ENCODE measurements at places on chromosomes 12 and 14.

- DNase-seq: no peak
These were observed 87.5 kb downstream of the SCARB1 start for GRCh38 chr12:124776125-124776513.

DNA sequence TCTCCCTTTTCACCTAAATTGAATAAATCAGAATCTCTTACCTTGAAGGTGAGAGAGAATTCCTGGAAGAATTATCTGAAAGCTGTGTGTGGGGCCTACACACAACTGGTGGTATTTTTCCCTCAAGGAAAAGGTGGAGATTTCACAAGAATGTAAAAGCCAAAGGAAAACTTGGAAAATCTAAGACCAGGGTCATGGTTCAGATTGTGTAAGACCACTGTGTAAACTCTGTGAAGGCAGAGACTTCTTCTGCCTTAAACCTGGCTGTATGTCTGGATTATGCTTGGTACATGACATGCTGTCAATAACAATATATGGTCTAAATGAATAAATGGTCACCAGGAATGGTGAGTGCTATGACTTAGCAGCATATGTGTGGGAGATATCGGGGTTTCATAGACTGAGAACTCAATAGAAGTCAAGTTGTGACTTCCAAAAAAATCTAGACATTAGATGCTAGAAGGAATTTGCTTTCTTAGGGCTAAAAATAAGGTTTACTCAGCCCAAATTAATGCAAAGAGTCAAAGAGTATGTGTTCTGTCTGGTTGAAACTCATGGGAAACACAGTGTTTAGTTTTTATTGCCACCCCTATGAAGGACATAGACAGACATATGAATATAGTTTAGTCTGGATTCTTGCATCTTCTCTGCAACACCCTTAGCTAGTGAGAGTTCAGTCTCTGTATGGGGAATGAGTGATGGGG is 163.7 kb downstream of the SNAPC1 start:
- no peak for DNase-seq

DNA sequence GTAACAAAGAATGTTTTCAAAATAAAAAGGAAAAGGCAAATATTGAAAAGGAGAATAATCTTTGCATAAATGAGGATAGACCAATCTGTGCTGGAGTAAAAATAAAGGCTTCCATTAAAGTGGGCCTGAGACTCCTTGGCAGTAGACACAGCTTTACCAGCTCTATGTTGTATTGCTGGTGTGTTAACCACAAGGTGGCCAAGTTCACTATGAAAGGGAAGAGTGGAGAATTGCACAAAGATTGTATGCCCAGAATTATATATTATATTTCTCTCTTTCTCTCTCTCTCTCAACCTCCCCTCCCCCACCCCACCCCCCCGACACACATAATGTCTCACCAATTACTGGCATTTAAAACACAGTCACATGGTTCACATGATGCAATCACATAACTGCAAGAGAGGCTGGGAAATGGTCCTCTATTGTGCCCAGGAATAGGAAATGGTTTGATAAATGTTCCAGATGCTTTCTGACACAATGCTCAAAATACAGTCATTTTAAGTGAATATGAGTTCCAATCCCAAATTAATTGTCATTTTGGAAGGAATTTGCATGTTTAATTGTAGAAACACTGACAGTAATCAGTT is 222.6 kb upstream of the SYT1 start:
- DNase-seq: no peak

GRCh38 chr12:52225752-52226151 is 7.3 kb upstream of the KRT7 start:
- no peak for DNase-seq

GRCh38 chr12:95173392-95174251 is 43.6 kb downstream of the FGD6 start:
- DNase-seq: peak; percentile 39

DNA sequence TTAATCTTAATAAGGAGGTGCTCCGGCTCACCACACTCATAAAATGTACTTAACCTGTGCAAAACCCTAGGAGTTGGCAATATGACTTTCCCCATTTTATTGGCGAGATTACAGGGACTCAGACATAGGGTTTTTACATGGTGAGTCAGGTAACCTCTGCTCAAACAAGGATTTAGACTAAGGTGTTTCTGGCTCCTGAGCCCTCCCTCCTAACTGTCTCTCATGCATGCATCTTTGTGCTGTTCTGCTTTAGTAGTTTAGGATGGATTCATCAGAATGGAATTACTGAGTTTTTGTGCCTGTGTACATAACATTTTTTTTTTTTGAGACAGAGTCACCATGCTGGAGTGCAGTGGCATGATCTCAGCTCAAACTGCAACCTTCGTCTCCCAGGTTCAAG is 993.3 kb upstream of the TMEM132C start:
- no peak for DNase-seq

DNA sequence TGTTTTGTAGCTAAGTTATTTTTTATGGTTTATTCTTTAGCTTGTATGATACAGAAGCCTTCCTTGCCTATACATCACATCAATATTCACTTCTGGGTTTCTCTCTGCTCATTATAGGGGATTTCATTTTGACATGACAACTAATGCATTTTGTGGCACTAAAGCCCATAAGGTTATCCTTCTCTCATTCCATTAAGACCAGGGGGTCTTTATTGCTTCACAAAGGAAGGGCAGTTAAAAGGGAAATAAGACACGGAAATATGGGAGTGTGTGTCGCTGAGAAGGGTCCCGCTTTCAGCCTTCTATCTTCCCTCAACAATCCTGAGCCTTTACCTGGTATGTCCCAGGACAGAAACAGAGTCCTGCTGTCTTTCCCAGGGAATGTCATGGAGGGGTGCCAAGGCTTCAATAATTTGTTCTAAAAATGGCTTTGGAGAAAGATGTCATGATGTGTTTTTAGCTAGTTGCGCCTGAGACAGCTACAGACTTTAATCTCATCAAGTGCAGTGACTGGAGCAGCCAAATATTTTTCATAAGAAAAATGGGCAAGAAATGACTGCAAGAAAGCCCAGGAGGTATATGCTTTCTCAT is 1145.4 kb upstream of the TMEM132C start:
- DNase-seq: no peak

- DNase-seq: peak; percentile 63
These were observed 258.1 kb downstream of the EGLN3 start for GRCh38 chr14:33692762-33693161.

- no peak for DNase-seq
These were observed 108.2 kb upstream of the NAV3 start for GRCh38 chr12:77722536-77722935.

DNA sequence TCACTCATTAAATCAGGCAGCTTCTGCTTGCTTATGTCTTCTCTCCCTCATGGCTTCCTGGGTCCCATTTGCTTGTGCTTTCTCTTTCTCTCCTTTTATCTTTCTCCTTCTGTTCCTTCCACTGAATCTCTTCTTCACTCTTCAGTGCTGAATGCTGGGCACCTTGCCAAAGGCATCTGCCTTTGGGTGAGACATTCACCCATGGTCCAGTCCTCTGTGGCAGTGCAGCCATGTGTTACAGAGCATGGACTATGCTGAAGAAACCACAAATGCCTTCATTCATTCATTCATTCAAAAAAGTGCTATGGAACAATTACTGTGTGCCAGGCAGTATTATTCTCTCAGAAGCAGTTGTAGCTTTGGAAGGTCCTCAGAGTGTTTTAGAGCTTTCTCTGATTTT is 344.4 kb upstream of the STXBP6 start:
- no peak for DNase-seq

DNA sequence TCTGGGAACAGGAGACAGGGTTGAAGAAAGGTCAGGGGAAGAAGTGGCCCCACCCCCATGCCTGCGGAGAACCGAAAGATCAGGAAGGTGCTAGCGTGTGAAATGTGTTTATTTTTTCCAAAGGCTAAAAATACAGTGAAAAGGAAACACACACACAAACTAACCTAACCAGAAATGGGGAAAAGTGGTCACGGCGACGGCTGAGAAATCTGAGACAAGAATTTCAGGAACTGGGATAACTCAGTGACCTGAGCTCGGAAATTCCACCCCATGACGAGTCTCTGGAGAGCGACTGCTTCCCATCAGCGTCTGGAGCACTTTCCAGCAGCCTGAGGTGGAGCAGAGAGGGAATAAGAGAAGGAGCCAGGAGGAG is 16.6 kb upstream of the RND1 start:
- peak; percentile 50 for DNase-seq

DNA sequence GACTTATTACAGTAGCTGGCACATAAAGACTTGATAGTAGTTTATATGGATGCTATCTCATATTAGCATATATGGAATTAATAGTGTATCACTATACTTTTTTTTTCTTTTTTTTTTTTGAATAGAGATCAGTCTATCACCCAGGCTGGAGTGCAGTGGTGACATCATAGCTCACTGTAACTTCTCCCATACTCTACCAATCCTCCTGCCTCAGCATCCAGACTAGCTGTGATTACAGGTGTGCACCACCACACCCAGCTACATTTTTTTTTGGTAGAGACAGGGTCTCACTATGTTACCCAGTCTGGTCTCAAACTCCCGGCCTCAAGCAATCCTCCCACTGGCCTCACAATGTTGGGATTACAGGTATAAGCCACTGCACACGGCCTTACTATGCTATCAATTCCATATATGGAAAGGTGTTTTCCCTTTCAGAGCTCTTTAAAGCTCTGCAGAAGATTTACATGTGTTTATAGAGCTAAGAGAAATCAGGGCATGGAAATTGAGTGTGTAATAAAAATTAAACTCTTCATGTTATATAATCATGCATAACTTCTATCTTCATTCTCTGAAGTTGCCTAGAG is 1.8 kb upstream of the TBK1 start:
- no peak for DNase-seq

- peak; percentile 68 for DNase-seq
These were observed 35.2 kb downstream of the SCARB1 start for GRCh38 chr12:124828264-124829007.

GRCh38 chr14:70011098-70011497 is 131.9 kb downstream of the SMOC1 start:
- no peak for DNase-seq

GRCh38 chr14:64059454-64060198 is 206.8 kb downstream of the SYNE2 start:
- no peak for DNase-seq

DNA sequence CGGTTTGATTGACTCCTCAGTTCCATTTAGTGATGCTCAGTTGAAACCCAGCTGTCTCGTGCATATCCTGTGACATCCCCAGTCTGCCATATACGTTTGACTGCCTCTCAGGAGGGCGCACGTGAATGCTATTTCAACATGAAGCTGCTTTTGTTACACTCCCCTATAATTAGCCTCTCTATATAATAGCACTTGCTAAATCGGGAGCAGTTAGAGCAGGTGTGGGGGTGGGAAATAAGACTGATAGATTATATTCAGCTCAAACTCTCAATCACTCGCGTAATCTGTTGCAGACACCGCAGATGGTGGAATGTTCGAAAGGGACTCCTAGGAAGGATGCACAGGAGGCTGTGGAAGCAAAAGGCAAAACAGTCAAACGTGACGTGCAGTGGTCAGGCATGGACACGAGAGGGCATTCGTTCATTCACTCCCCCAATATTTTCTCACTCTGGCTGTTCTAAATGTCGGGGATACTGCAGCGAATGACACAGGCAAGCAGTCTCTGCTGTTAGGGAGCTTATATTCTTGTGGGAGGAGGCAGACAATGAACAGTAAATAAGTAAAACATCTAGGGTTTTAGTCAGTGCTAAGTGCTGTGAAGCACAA is 29.8 kb downstream of the KCNA1 start:
- DNase-seq: peak; percentile 30

DNA sequence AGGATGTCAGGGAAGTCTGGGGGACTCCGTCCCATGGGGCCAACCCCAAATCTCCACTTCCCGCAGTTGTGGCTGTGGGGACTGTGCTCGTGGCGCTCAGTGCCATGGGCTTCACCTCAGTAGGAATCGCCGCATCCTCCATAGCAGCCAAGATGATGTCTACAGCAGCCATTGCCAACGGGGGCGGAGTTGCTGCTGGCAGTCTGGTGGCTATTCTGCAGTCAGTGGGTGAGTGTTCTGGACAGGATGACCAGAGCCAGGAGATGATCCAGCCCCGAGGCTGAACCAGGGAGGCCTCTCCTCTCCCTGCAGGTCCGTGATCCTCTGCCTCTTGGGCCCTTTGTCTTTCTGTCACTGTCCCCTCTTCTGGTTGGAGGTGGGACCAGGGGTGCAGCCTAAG is 8.8 kb upstream of the IFI27 start:
- DNase-seq: peak; percentile 58

- no peak for DNase-seq
These were observed 8.5 kb upstream of the CDC42BPB start for GRCh38 chr14:103065861-103066260.

DNA sequence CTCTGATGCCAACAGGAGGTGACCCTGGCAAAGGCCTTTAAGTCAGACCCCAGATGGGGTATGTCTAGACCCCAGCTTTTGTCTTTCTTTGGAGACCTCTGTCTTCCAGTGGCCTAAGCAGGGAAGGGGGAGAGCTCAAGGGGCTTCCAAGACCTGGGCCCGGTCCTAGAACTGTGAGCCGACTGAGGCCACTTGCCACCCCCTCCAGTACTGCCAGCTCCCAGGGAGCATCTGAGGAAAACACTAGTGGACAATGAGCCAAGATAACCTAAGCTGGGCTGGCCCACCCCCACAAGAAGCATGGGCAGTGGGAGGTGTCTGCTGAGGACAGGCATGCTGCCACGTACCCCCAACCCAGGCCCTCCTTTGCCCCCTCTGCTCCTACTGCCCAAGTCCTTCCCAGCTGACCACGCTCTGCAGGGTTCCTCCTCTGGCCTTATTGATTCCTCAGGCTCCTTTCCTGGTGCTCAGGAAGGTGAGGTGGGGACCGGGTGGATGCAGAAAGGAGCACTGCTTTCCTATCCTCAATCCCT is 21.1 kb downstream of the VDR start:
- DNase-seq: no peak

GRCh38 chr14:77100961-77101360 is 2.9 kb downstream of the CIPC start:
- DNase-seq: no peak

- DNase-seq: peak; percentile 70
These were observed 834 bp downstream of the RASSF8 start for GRCh38 chr12:25959071-25959961.
